Activated naive CD8-positive, alpha-beta T cell treated with anti-CD3 and anti-CD28 coated beads, Interleukin-2, amount 10 ng/mL, durations not matched to agents 7 days and 5 days (primary cell): ENCODE measurements at places on chromosomes 1 and 21. TPM values are rescaled to one million over a fixed set of nuclear protein-coding genes. Genes with fewer than 3 reads are reported as not detected.

GRCh38 chr1:147654511-147654910, 15.8 kb downstream of the ACP6 start:
- DNase-seq = no peak

EFNA1 gene
- 0.48 TPM for total RNA-seq

DNA sequence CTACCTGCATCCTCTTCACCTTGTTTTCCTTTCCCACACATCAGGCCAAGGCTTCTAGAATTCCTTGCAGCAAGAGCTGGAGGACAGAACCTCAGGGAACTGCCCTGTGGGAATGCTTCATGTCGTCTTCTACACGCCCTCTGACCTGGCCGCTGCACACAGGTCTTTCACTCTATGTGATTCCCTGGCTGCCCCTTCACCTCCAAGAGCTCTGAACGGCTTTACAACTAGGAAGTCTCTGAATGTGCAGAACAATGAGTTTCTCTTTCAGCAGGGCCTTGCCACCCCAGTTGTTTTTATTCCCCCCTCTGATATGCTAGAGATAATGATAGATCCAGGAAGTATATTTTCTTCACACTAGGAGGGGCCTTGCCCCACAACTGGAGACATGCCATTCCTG, 142.6 kb downstream of the CLIC6 start:
- no peak for DNase-seq

DNA sequence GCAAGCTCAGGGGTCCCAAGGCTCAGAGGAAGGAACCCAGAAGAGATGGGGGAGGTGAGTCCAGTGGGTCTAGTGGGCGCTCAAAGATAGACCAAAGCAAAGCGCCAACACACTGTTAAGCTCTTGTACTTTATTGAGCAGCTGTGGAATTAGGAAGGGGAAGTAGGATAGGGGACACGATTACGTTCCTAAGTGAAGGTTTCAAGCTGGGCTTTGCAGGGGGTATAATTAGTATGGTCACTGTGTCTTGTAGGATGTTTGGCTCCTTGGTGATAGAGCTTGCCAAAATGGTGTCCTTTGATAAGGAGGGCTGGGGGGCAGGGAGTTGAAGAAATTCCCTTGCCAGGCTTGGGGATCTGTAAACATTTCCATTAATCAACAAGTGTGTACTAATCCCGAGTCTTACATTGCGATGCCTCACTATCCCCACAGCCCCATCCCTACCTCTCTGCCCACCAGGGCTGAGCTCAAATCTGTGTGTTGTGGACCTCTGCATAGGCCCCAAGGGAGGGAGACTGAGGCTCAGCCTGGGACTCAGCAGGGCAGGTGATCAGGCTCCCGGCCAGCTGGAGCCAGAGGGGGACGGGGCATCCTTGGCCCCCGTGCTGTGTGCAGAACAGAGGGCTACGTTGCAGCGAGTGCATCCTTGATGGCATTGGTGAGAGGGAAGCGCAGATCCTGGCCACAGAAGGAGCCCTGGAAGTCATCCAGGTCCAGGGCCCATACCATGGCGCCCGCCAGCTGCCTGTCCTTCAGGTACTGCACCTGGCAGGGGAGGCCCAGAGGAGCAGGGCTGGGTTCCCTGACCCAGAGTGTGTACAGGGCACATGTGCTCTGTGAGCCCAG, 3.4 kb upstream of the MYBPH start:
- DNase-seq = no peak

GRCh38 chr1:208207388-208208131, 36.6 kb downstream of the PLXNA2 start:
- DNase-seq = no peak

DNA sequence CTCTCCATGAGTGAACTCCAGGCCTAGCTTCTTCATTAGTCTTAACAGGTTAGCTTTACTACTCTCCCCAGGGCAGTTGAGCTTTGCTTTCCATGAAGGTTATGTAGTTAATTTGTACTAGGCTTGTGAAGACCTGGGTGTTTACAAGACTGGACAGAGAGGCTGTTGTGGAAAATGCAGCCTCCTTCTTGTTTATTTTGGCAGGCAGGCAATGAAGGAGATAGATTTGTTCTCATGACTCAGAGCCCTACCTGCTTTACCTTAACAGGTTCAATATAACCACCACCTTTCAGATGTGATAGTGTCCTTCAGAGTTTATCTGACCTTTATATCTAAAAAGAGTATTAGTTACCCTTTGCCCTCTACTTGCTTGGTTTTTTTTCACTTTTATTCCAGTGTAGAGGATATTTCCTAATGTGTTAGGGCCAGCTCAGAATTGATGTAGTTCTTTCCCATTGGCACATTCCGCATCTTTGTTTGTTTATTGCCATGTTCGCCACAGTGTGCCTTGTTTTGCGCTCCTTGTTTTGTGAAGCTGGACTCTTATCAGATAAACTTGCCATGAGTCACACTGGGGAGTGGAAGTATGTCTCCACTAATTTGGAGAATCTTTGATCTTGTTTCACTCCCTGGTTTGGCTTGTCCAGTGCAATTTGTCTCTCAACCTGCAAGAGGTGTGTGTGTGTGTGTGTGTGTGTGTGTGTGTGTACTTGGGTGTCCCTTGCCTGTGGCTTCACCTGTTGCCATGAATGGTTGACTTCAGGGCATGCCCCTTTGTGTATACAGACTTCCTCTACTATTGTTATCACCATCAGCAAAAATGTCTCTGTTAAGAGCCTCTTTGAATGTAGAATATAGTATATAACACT, 87.4 kb upstream of the MACF1 start:
- DNase-seq = no peak

SLAMF9 gene
- total RNA-seq = not detected

DNA sequence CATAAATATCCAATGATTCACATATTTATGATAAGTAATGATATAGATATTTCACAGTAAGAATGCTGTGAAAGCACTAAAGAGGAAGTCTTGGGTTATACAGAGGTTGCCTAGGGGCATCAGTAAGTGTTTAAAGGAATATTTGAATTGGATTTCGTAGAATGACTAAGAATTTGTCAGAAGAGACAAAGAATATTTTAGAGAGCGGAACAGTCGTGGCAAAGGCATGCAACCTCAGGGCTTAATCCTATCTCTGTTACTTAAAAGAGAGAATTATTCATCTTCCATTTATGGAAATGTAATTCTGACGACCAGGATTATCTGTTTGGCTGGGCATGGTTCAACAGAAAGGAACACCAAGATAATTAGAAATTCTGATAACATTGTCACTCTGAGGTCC, 171.9 kb upstream of the NR5A2 start:
- DNase-seq = no peak

VANGL2 gene
- 0.06 TPM for total RNA-seq

DNA sequence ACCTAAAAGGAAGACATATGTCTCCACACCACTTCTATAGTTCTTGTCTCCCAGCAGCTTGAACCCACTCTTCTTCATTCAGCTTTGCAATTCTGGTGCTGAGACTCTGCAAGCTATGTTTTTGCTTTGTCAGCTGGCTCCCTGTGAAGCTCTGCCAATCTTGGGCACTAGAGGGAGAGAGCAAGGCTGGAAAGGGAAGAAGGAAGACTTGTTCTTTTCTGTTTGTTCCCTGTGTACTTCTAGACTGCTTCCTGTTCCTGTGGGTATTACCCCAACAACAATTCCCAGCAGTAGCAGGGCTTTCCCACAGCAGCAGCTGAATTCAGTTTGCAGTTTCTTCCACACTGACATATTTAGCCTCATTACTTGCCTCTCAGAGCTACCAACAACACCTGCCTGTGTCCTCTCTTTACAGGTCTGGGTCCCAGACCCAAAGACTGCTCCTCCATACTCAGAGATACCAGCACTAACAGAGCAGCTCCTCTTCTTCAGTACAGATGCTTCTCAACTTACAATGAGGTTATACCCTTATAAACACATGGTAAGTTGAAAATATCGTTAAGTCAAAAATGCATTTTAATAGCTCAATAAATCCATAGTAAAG, 275.2 kb upstream of the NEGR1 start:
- DNase-seq = no peak

GRCh38 chr1:244319283-244320132, 132.2 kb downstream of the ADSS2 start:
- no peak for DNase-seq

- no peak for DNase-seq
Measured at GRCh38 chr21:17613242-17613676, 558 bp upstream of the BTG3 start.

GRCh38 chr21:29708401-29708800, 231.4 kb downstream of the GRIK1 start:
- DNase-seq = no peak

GRCh38 chr1:244214009-244214967, 163.2 kb downstream of the ZBTB18 start:
- no peak for DNase-seq

- DNase-seq = no peak
Measured at GRCh38 chr1:181349512-181349911, 133.8 kb upstream of the CACNA1E start.

CXADR gene
- total RNA-seq = 0.28 TPM

- no peak for DNase-seq
Measured at GRCh38 chr1:201648907-201649721, 110.2 kb downstream of the NAV1 start.

- DNase-seq = no peak
Measured at GRCh38 chr1:169779150-169779549, 15.6 kb downstream of the METTL18 start.

- peak; percentile 49 for DNase-seq
Measured at GRCh38 chr1:38009088-38009840, 3.3 kb upstream of the UTP11 start.

DNA sequence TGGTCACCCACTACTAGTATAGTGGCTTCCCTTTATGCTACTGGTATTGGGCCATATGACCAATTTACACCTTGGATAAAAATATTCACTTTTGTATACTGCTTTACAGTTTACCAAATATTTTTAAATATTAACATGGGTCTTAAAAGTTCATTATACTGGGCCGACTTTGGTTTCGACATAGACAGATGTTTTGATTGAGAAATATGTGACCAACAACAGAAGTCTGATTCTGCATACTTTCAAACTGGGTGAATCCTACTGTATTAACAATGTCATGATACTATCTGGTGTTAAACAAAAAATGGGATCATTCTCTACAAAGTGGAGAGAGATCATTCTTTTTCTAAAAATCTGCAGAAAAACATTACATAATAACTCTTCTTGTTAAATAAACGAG, 134.8 kb downstream of the AKT3 start:
- no peak for DNase-seq

DNA sequence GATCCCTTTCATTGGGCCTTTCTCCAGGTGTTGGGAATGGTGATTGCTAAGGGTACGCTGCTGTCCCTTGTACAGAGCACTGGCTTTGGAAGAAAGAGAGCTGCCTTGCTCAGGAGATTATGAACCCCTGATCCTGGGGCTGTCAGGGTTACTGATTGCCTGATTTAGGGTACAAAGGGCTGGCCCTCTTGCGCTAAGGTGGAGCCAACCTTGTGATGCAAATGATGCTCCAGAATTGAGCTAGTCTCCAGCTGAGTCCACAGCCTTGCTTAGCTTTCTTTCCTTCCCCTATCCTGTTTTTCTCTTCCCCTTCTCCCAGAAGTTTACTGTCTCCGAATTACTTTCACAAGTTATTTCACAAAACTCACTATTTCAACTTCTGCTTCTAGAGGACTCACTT, 334.7 kb downstream of the AMY1C start:
- DNase-seq = no peak

MATN1 gene
- 0.26 TPM for total RNA-seq

DNA sequence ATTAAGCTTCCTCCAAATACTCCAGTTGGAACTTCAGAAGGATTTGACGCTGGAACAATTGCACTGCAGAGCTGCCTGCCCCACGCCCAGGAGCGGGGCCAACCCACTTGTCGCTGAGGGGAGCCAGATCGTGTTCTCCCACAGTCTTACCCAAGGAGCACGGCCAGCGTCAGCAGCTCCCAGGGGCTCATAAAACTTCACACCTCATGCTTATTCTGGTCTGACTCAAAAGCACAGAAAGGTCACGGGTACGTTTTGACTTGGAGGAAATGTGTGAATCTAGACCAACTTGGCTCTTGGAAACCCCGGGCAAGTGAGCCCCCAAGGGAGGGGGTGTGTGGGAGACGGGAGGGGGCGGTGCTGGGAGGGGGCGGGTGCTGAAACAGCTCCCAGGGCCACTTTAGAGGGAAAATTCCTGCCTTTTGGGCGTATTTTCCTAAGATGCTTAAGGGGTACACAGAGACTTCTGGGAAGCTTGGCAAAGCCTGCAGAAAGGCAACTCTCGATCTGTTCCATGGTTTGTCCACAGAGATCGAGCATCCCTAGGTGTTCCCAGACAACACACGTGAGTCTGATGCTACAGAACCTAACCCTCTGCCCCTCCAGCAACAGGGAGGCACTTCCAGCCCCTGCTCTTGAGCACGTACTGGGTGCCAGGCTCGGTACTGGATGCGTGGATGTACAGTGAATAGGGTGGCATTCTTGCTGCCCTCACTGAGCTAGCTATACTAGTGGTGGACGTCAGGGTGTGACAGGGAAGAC, 98.9 kb downstream of the DHRS3 start:
- DNase-seq = peak; percentile 29

FCRL5 gene
- total RNA-seq = 0.37 TPM

DNA sequence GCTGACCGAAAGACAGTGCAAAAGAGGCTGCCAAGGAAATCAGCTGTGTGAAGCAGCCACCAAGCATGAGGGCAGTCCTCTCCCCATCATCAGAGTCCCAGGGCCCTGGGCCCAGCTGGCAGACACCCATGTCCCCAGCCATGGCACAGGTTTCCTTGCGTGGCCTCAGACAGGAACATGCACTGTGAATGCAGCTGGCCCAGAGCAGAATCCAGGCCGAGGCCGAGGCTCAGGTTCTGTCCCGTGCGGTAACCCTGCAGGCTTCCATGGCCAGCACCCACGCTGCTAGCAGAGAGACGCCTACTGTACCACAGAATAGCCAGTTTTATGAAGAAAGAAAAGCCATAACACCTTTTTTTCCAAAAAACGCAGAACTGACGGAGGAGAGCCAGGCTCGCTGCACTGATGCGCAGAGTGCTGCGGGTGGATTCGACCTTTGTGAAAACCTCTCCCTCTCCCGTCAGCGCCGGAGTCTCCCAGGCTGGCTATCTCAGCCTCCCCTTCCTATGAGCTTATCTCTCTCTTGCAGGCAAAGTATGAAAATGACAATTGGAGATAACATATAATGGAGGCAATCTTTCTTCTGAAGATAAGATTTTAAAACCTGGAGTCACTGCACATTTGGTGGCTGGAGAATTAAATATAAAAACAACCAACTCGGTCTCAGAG, 106.6 kb downstream of the NPHP4 start:
- DNase-seq = no peak

ANKRD45 gene
- total RNA-seq = 0.28 TPM

- no peak for DNase-seq
Measured at GRCh38 chr21:32537569-32537881, 47.8 kb downstream of the TCP10L start.
